ENCODE measurements at places on chromosomes 2 and 18.

DNA sequence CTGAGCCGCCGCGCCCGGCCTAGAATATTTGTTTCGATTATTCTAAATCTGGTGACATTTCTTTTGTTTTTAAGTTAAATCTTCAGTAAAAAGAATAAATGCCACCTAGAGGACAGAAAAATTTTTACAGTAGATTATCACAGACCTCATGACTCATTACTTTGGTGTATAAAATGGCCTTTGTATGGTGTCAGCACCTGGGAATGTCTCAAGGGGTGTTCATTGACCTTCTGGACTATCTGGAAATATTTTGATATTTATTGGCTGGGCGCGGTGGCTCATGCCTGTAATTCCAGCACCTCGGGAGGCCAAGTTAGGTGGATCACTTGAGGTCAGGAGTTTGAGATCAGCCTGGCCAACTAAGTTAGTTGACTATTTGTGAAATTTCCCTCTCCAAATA, 30.3 kb upstream of the SLC30A6 start:
- DNase-seq, result no peak

GRCh38 chr2:234996941-234997270, 45.1 kb downstream of the SH3BP4 start:
- no peak for DNase-seq

- peak; percentile 3 for DNase-seq
These were observed 32.1 kb downstream of the TRAK2 start for GRCh38 chr2:201419057-201419635.

- DNase-seq, result no peak
These were observed 246.1 kb downstream of the DYSF start for GRCh38 chr2:71699428-71699827.

DNA sequence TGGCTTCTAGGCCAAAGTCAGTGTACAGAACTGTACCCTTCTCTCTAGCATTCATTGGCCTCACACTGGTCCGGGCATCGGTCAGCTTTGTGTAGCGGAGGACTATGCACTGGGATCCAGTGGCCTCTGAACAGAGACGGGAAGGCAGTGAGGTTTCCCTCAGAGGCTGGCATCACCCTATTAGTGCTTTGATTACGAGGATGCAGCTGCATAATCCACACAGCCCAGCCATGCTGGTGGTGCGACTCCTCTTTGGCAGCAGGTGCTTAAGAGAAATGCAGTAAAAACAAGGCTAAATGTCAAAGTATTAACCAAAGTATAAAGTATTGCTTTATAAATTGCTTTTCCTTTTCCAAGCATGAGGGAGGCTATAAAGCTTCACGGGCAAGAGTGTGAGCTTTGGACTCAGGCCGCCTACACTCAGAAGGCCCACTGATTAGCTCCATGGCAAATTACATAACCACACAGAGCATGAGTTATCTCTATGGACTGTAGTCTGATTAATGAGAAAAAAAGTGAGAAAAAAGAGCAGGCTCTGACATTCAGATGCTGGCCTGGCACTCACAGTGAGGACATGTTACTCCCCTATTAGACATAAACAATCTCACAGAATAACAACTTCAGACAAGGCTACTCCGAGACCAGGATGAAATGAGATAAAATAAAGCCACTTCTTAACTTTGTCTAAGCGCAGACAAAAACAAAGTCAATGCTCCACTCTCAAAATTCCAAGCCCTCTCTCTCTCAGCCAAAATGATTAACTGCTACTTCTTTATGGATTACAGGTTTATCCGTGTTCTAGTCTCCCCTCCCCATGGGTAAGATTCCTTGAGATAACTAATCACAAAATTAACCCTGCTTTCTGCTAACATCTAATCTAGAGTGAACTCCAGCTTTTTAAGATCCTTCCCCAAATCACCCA, 6.4 kb upstream of the CRYGC start:
- no peak for DNase-seq

GRCh38 chr2:134301099-134301927, 47.4 kb downstream of the MGAT5 start:
- DNase-seq, result no peak

GRCh38 chr18:55289048-55289447, 298.9 kb downstream of the TCF4 start:
- no peak for DNase-seq

- DNase-seq, result no peak
These were observed 553.8 kb downstream of the EPHA4 start for GRCh38 chr2:221018262-221018661.

DNA sequence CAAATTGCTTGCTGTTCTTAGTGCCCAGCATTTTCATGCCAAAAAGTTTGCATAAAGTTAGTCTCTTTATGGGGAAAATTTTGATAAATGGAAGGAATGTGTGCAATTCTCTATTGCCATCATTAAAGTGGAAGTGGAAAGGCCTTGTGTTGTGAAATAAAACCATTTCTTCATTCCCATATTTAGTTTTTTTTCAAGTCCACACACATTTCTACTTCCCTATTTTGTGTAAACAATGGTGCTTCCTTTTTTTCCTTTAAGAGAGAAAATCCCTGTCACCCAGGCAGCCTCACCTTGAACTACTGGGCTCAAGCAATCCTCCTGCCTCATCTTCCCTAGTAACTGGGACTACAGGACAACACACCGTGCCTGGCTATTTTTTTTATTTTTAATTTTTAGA, 42.3 kb upstream of the NCOA1 start:
- no peak for DNase-seq

GRCh38 chr2:238928520-238929241, 80.8 kb downstream of the TWIST2 start:
- no peak for DNase-seq

DNA sequence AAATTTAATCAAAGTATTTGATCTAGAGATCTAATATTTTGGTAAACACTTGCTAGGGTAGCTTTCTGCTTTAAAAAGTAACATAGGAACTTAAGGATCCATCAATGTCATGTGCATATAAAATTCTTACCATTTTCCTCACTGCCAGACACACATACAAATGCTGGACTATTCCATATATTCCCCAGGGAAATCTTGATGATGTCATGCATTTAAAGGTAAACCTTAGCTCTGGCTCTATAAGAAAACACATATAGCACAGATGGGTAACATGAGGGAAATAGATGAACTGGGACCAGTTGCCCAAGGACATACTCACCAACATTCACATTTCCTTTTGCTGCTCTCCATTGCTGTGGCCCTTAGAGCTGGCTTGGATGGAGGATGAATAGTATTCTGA, 79.1 kb upstream of the FMNL2 start:
- no peak for DNase-seq

GRCh38 chr18:34707670-34708069, 2.4 kb upstream of the DTNA start:
- DNase-seq, result peak; percentile 75

DNA sequence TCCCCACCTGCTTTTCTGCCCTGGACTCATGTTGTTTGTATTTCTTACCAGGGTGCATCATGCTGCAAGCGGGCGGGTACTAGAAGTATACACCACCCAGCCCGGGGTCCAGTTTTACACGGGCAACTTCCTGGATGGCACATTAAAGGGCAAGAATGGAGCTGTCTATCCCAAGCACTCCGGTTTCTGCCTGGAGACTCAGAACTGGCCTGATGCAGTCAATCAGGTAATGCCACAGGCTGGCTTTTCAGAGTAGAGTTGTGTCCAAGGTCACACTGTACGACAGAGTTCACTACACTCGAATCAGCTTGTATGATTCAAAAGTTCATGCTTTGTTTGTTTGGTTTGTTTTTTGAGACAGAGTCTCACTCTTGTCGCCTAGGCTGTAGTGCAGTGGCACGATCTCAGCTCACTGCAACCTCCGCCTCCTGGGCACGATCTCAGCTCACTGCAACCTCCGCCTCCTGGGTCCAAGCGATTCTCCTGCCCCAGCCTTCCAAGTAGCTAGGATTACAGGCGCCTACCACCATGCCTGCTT, 19.4 kb downstream of the SRSF7 start:
- DNase-seq, result no peak

DNA sequence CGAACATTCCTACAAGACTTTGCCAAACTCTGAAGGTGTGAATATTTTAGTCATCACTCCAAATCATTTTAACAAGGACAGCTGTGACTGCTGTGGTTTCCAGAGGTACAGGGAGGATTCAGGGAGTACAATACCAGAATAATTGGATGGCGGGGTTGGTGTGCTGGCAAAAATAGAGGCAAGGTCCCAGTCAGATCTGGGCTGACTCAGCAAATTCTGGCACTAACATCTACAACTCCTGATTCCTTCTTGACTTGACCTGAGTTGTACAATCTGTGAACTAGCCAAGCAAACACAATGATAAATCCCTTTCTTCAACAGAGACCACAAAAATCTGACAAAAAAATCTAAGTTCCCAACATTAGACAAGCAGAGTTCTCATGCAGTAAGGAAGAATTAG, 40.4 kb downstream of the RMP24 start:
- DNase-seq, result no peak

DNA sequence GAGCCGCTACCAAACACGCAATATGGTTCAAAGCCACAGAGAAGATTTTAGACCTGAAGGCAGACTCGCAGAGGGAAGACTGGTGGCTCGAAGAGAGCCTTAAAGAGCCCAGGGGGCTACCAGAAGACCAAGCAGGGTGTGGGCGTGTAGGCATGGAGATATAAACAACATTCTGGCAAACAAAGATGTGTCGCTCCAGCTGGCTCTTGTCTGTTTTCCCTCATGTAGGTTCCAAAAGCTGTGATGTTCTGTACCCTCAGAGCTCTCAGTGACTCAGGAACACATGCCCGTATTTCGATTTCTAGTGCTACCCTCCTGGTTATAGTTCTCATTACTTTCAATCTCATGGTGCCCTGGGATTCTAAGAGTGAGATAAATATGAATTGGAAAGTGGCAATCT, 44.5 kb downstream of the DOCK10 start:
- no peak for DNase-seq

GRCh38 chr2:113185664-113186432, 12.1 kb downstream of the PSD4 start:
- no peak for DNase-seq

GRCh38 chr2:128284841-128285240, 33.8 kb downstream of the HS6ST1 start:
- DNase-seq, result no peak

Measured in NCI-H1417 (cell line).